NCI-H1436 (cell line): ENCODE measurements at places on chromosomes 4 and X.

DNA sequence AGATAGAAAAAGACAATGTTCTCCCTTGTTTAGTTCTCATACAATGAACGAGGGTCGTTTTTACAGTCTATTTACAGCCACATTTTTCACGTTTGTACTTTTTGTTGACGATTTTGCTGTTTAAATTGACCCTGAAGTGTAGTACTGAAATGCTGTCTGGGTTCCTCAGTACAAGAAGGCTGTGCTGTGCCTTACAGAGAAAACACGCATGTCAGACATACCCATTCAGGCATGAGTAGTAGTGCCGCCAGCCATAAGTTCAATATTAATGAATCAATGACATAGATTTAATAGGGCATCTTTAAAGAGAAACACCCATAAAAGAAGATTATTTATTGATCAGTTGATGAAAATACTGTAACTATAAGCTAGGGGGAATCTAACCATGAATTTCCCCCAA lies 459.8 kb upstream of the EPHA5 start:
- DNase-seq, result no peak

DNA sequence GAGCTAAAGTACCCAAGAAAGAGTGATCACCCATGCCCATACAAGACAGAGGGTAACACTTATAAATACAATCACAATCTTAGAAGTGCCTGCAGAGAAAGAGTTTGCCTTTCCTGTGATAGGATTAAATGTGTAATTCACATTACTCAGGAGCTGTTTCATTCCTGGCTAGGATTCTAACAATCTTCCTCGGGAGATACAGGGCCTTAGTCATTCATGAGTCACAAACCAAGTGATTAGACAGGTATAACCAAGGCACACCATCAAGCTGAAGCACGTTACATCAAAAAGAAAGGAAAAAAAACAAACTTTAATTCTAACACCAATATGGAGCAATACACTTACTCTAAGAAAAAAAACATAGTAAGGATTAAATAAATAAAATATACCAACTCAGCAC lies 14.9 kb downstream of the ABCG2 start:
- DNase-seq, result no peak

DNA sequence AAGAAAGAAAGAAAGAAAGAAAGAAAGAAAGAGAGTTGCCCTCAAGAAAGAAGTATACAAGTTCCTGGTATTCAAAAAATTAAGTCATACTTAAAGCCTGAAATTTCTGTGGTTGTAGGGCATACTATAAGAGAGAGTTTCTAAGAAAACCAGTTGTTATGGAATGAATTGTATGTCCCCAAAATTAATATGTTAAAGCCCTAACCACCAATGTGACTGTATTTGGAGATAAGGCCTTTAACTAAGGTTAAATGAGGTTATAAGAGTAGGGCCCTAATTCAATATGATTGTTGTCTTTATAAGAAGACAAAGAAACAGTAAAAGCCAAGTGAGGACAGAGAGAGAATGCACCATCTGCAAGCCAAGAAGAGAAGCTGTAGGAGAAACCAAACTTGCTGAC lies 521.1 kb downstream of the CCSER1 start:
- DNase-seq, result no peak

DNA sequence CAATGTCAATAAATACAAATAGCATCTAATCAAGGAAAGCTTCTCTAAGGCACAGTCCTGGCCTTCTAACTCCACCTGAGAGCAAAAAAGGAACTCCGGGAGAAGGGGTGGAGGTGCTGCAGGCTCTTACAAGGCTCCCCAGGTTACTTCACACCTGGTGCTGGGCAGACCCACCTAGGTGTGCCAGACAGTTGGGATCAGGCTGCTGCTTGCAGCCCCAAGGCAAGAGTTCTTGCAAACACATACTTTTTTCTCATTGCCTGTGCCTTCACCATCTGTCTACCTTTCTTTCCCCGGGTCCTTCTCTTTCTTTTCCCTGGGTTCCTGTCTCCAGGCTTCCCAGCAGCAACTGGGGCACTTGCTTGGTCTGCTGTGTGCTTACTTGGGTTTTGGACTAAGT lies 81.4 kb upstream of the STIM2 start:
- no peak for DNase-seq

- DNase-seq, result no peak
Measured at GRCh38 chr4:179927473-179927872, 2315.7 kb upstream of the TENM3 start.

- no peak for DNase-seq
Measured at GRCh38 chr4:111454961-111455360, 690.3 kb upstream of the FAM241A start.

GRCh38 chr4:80213117-80213815 lies 16.0 kb downstream of the PRDM8 start:
- DNase-seq, result no peak

DNA sequence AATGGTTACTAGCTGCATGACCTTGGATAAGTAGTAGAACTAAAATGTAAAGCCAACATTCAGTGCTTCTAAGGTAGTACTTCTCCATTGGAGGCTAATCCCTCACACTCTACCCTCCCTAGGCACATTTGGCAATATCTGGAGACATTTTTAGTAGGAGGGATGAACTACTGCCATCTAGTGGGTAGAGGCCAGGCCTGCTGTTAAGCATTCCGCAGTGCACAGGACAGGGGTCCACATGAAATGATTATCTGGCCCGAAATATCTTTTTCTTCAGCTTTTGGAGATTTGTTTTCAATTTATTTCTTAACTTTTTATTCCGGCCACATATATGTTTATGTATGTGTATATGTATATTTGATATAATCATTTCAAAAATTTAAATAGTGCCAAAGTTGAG lies 36.0 kb upstream of the SPANXC start:
- DNase-seq, result no peak

GRCh38 chr4:80036949-80037685 lies 35.9 kb downstream of the ANTXR2 start:
- no peak for DNase-seq

DNA sequence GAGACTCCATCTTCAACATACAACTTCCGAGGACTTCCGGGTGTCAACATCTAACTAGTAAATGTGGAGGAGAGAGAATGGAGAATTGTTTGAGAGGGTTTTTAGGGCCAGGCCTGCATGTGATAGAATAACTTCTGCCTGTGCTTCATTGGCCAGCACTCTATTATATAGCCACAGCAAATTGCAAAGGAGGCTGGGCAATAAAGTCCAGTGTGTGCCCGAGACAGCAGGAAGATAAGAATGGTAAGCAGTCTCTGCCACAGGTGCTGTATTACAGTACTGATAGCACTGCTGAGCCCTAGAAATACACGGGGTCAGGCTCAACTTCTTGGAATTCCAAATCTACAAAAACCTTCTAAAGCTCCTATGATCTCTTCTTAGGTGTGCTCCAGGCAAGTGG lies 20.8 kb upstream of the LIMCH1 start:
- no peak for DNase-seq

DNA sequence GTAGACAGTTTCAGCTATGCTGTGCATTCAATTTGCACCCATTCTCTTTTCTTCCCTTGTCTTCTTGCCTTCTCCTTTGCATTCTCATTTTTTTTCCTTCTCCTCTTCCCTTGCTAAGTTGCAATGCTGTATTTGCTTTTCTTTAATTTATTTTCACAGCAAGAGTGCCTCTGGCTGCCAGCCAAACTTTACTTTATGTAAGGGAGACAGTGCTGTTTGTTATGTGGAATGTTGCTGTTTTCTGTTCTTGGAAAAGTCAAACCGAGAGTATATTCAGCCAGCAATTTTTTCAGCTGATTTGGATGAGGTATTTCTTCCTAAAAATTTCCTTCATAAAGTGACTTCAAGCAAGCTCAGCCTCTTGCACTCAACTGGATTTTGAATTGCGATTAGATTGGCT lies 1293.4 kb downstream of the ARAP2 start:
- DNase-seq, result no peak

- no peak for DNase-seq
Measured at GRCh38 chr4:107600436-107600835, 119.6 kb downstream of the PAPSS1 start.

DNA sequence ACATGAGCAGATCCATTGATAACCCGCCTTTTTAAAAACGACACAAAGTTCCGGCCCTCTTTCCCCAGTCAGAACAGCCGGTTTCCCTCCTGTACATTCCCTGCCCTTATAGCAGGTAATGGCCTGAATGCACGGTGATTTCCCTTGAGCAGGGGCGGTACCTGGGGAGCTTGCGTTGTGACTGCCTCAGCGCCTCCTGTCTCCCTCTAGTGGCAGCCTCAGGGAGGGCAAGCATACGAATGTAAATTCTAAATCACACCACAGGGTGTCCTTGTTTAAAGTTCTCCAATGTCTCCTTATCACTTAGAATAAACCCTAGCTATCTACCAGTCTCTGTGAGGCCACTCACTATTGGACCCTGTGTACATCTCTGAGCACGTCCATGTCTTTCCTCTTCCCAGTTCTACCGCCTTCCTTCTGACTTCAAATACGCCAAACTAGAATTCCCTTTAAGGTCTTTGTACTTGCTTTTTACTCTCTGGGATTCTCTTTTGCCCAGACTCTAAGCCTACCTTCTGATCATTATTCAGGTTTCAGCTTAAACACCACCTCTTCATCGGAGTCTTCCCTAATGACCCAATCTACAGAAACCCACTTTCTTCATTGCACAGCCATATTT lies 18.4 kb upstream of the LDB2 start:
- DNase-seq, result no peak

DNA sequence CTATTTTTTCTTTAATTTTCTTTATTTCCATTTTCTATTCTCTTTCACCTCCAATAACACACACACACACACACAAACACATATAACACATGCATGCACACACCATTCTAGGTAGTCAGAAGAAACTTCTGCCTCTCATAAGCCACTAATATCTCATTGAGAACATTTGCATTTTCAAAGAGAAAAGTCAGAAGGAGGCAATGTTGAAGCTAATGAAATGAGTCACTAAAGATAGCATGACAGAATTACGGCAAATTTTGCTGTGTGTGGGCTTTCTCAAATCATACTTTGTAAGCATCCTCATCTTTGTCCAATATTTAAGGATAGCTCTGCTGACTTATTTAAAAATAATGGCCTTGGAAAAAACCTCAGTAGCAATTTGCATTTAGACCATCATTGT lies 291.3 kb downstream of the GUCY2F start:
- no peak for DNase-seq

- DNase-seq, result no peak
Measured at GRCh38 chrX:63283348-63283747, 67.8 kb downstream of the SPIN4 start.

DNA sequence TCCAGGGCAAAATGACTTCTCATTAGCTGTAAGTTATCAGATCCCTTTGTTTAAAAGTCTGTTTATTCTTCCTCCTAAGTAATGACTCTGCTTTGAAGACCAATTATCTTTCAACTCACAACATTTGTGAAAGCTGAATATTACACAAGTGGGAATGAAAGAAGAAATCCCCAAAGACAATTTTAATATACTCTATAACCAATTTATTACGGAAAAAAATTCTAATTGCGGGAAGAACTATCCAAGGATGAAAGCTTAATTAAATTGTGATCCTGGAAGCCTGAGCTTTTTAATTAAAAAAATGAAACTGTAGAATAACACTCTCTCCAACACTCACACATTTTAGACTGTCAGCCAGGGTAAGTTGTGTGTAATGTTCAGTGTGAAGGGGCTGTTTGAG lies 15.6 kb upstream of the SHISA3 start:
- no peak for DNase-seq

DNA sequence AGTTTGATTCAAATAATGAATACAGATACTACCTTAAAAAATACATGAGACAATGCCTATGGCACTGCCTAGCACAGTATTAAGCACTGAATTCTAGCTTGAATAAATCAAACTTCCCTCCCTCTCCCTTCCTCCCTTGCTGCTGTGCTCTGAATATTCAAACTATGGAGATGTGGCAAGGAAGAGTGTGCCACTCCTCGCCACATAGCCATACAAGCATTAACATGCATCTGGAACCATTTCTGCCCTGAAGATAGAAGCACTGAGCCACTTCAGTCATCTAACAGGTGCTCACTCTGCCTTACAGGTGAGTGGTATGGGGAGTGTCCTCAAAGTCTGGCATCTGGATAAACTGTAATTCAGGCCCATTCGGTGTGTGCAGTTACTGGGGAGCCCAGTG lies 276.9 kb downstream of the ARHGAP24 start:
- DNase-seq, result no peak

- DNase-seq, result no peak
Measured at GRCh38 chr4:124810827-124811226, 98.3 kb upstream of the ANKRD50 start.

DNA sequence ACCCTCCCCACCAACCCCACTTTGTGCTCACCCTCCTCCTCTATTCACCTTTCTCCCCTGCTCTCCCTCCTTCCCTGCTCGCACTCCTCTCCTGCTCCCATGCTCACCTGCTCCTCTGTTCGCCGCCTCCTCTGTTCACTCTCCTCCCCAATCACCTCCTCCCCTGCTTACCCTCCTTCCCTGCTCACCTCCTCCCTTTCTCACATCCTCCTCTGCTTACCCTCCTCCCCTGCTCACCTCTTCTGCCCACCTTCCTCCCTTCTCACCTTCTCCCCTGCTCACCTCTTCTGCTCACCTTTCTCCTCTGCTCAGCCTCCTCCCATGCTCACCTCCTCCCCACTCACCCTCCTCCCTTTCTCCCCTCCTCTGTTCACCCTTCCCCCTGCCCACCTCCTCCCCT lies 357.2 kb downstream of the UNC5C start:
- DNase-seq, result no peak

DNA sequence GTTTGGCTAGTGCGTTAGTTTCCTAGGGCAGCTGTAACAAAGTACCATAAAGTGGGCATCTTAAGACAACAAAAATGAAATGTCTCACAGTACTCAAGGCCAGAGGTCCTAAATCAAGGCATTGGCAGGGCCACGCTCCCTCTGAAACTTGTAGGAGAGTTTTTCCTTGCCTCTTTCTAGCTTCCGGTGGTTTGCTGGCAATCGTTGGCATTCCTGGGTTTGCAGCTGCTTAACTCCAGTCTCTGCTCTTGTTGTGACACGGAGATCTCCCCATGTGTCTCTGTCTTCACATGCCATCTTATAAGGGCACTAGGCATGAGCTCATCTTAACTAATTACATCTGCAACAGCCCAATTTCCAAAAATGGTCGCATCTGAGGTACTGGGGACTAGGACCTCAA lies 362.0 kb upstream of the BOD1L1 start:
- DNase-seq, result no peak

DNA sequence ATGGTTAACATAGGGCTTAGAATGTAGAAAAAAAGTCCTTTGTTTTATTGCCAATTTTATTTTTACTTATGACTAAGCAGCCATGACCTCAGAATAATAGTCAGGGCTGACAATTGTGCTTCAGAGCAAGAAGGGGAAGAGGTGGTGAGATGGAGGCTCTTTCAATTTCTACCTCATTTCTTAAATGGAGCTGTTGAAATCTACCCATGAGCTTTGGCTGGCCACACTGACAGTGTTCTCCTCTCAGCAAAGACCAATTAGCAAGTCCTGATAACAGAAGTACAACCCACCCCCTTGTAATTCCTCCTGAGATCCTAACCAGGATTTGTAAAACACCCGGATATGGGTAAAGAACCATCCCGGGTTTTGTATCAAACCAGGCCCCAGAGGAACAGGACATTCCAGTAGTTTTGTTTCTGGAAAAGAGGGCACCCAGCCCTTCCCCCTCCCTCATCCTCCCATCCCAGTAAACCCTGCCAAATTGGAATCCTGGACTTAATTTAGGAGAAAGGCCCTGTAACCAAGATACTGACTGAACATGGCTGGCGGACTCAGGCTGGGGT lies at the start of gene HEPH:
HEPH (plus strand) TSS at position 399 of the 563 bp plus-strand sequence. CDS start 6,324 bp downstream, outside the sequence.
- no peak for DNase-seq

- no peak for DNase-seq
Measured at GRCh38 chr4:100461807-100462605, 55.8 kb downstream of the EMCN start.
